ENCODE measurements at places on chromosomes 3 and 15. TPM values are rescaled to one million over a fixed set of nuclear protein-coding genes. Genes with fewer than 3 reads are reported as not detected.

GRCh38 chr3:5811016-5811415, 623.5 kb downstream of the EDEM1 start:
- no peaks in the 10 kb centered on the region for H3K36me3 ChIP-seq
- no peak overlapping the region for H3K4me3 ChIP-seq
- no peaks in the 10 kb centered on the region for H3K4me1 ChIP-seq
- no peaks in the 10 kb centered on the region for H3K27me3 ChIP-seq

DNA sequence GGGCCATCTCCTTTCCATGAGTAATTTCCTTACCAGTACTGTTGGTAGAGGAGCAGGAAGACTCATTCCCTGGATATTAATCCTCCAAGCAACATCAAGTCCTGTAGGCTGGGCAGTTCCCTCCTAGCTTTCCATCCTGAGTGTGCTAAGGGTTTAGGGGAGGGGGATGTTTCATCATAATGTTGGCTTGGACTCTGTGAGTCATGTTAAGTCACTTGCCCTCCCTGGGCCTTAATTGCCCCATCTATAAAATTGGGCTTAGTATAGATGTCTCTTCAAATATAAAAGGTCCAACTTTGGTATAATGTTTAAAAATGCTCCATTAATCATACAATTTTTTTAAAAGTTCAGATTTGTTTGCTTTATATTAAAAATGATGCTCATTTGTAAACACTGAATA, 52.7 kb downstream of the TLE3 start:
- no peaks in the 10 kb centered on the region for H3K27me3 ChIP-seq
- peak; percentile 69 for DNase-seq
- H3K4me3 ChIP-seq: no peak overlapping the region
- peaks cover 26% of the 10 kb centered on the region for H3K36me3 ChIP-seq
- no peaks in the 10 kb centered on the region for H3K4me1 ChIP-seq
- no peak overlapping the region for H3K27ac ChIP-seq

DNA sequence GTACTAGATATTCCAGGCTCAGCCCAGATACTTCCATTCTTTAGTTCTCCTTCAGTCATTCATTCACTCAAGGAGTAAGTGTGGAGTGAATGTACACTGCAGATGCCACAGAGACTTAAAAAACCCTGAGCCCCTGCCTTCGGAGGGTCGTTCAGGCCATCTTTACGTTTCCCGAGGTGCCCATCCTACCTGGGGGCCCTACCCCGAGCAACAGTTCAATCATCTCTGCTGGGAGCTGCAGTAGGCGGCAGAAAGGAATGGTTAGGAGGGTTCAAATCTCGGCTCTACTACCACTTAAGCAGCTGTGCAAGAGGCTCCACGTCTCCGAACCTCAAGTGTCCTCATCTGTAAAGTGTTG, 613 bp downstream of the SEC13 start:
- DNase-seq: no peak
- H3K4me3 ChIP-seq: peak overlapping the region; percentile 91
- H3K4me1 ChIP-seq: peaks cover 10% of the 10 kb centered on the region
- peak overlapping the region; percentile 98 for H3K27ac ChIP-seq

DNA sequence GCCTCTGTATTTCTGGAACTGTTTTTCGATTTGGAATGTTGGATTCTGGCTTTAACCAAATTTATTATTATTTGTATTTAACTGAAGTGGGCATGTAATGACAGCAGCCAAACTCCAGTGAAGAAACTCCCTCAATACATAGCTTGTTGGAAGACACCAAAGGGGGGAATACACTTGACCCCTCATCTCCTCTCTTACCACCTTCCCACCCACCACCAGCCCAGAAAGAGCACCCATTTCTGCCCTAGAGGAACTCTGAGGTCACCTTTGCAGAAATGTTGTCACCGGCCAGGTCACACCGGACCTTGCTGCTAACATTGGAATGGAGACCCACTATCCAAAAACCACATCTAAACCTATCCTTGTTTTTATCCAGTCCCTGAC, 58.6 kb upstream of the CA12 start:
- no peak overlapping the region for H3K4me3 ChIP-seq
- H3K36me3 ChIP-seq: no peaks in the 10 kb centered on the region
- peaks cover 11% of the 10 kb centered on the region for H3K4me1 ChIP-seq
- H3K27ac ChIP-seq: no peak overlapping the region
- no peaks in the 10 kb centered on the region for H3K27me3 ChIP-seq

- H3K27ac ChIP-seq: no peak overlapping the region
- no peak overlapping the region for H3K4me3 ChIP-seq
- H3K36me3 ChIP-seq: no peaks in the 10 kb centered on the region
- H3K27me3 ChIP-seq: no peaks in the 10 kb centered on the region
Measured at GRCh38 chr15:42401544-42402454, 42.5 kb downstream of the CAPN3 start.

LAMB2 gene
- 450 TPM for total RNA-seq

DNA sequence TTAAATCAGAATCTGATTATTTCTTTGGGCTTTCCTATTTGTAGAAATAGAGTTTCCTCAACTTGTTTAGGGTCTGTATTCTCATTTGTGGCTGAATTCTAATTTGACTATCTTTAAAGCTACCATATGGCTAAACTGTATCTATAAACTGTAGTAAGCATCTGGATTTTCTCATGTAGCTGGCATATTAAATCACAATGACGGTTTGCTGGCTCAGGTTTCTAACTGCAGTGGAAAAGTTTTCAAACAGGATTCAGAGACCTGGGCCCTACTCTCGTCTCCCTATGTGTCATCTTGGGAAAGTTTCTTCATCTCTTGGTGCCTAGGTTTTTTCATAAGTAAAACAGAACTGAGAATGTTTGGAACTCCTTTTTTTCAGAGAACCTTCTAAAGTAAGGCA, 68.3 kb downstream of the GALK2 start:
- H3K4me1 ChIP-seq: peaks cover 39% of the 10 kb centered on the region
- DNase-seq: no peak
- H3K27ac ChIP-seq: peak overlapping the region; percentile 49
- no peaks in the 10 kb centered on the region for H3K27me3 ChIP-seq

NR2E3 gene
- under 0.01 TPM for total RNA-seq

SLC38A3 gene
- 0.29 TPM for total RNA-seq

DNA sequence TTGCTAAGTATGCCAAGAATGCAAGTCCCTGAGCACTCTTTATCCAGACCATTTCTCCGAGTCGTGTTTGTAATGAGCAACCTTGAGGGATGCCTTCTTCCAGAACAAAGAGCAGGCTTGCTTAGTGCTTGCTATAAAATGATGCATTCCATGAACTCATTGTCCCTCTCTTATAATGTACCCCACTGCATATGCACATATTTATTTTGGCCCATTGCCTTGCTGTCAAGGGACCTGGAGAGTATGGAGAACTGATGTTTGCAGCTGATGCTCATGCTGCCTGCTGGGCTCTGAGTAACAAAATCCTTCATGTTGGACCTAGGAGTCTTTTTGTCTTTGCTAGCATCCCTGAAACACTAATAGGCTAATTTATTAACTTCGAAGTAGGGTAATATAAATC, 97.8 kb upstream of the AADACL2 start:
- H3K36me3 ChIP-seq: no peaks in the 10 kb centered on the region
- no peak overlapping the region for H3K27ac ChIP-seq
- no peak for DNase-seq
- no peaks in the 10 kb centered on the region for H3K27me3 ChIP-seq
- no peaks in the 10 kb centered on the region for H3K4me1 ChIP-seq

- peaks cover 4% of the 10 kb centered on the region for H3K4me1 ChIP-seq
- no peak for DNase-seq
- H3K36me3 ChIP-seq: peaks cover 16% of the 10 kb centered on the region
- no peaks in the 10 kb centered on the region for H3K27me3 ChIP-seq
- H3K27ac ChIP-seq: no peak overlapping the region
Measured at GRCh38 chr3:134552784-134553183, 66.9 kb downstream of the CEP63 start.

- H3K27ac ChIP-seq: no peak overlapping the region
- H3K4me1 ChIP-seq: peaks cover 30% of the 10 kb centered on the region
- H3K4me3 ChIP-seq: no peak overlapping the region
- peaks cover 16% of the 10 kb centered on the region for H3K36me3 ChIP-seq
- H3K27me3 ChIP-seq: no peaks in the 10 kb centered on the region
- peak; percentile 35 for DNase-seq
Measured at GRCh38 chr3:160444411-160444810, 5.2 kb downstream of the TRIM59 start.

DNA sequence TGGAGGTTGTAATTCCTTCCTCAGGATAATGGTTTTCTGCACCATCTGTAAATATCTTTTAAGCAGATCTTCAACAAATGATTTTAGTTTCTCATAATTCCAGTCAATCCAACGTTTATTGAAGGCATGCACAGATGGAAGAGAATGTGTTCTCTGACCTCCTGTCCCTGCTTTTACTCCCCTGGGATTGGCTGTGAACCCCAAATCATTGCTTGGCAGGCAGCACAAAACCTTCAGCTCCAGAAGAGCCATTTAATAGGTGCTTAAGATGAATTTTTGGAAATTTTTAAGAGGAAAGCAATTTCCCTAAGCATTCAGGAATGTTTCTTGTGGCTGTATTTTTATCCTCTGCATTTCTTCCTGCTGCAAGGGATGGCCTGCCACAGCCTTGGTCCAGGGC, 25.5 kb upstream of the THSD4 start:
- no peak overlapping the region for H3K27ac ChIP-seq
- no peaks in the 10 kb centered on the region for H3K27me3 ChIP-seq
- no peak overlapping the region for H3K4me3 ChIP-seq
- peaks cover 15% of the 10 kb centered on the region for H3K4me1 ChIP-seq

EPHB3 gene
- total RNA-seq: 4.1 TPM

KCNMB3 gene
- 1.8 TPM for total RNA-seq

DNA sequence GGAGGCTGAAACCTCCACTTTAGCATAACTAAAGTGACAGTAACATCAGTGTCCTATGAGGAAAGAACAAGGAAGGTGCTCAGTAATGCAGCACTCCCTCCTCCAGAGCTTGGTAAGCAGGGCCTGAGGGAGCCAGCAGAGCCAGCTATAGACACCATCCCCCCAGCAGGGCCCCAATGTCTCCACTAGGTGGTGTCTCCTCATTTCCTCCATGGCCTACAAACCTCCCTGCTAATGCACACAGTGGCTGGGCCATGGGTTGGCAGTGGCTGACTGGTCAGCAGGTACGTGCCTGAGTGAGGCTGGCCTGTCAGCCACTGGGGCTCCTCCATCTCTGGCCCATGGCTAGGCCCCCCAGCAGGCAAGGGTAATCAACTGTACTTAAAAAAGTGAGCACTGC, 13.6 kb downstream of the MRPS25 start:
- H3K4me3 ChIP-seq: no peak overlapping the region
- DNase-seq: peak; percentile 85
- no peaks in the 10 kb centered on the region for H3K4me1 ChIP-seq
- H3K27me3 ChIP-seq: no peaks in the 10 kb centered on the region

SIDT1 gene
- under 0.01 TPM for total RNA-seq

DNA sequence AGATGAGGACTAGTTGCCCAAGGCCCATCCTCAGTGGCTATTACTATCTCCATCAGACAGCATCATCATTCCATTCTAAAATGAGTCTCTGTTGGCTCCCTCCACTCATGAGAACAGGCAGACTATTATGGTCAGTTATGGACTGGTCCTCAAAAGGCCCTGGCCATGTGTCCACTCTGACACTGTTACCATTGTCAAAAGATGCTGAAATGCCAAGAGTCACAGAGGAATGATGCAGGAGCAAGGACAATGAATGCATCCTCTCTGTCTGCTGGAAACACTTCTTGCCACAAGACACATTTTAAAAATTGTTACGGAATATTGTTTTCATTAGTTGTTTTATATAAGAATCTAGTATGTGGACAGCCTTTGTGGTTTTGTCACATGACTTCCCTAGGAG, 53.3 kb upstream of the STT3B start:
- no peak overlapping the region for H3K4me3 ChIP-seq
- no peaks in the 10 kb centered on the region for H3K4me1 ChIP-seq
- H3K36me3 ChIP-seq: no peaks in the 10 kb centered on the region
- H3K27ac ChIP-seq: no peak overlapping the region

GRCh38 chr15:44029003-44029402, 166.1 kb downstream of the FRMD5 start:
- H3K36me3 ChIP-seq: no peaks in the 10 kb centered on the region
- no peak overlapping the region for H3K27ac ChIP-seq
- DNase-seq: no peak
- peaks cover 24% of the 10 kb centered on the region for H3K4me1 ChIP-seq
- H3K27me3 ChIP-seq: no peaks in the 10 kb centered on the region

CFAP20DC gene
- 2.2 TPM for total RNA-seq

LYZL4 gene
- total RNA-seq: not detected

DNA sequence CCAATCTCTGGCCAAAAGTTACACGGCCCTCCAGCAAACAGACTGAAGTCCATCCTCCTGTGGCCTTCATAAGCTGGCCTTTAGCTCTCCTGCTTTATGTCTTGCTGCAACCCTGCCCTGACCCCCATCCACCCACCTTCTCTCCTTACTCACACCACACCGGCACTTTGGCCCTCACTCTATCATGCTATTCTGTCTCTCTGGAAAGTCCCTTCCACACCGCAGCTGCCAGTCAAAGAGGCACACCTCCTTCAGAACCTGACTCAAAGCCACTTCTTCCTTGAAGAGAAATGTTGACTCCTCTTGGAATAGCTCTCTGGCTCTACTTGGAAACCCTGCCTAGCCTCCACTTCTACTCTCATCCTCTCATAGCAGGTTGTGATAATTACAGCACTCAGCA, 4.5 kb downstream of the GPR156 start:
- peaks cover 24% of the 10 kb centered on the region for H3K27me3 ChIP-seq
- no peak overlapping the region for H3K4me3 ChIP-seq
- no peaks in the 10 kb centered on the region for H3K36me3 ChIP-seq
- no peak for DNase-seq
- H3K27ac ChIP-seq: no peak overlapping the region
- H3K4me1 ChIP-seq: no peaks in the 10 kb centered on the region

NPRL2 gene
- total RNA-seq: 22.1 TPM

NMB gene
- total RNA-seq: 8.5 TPM

CLSTN2 gene
- total RNA-seq: under 0.01 TPM

GRCh38 chr3:187788984-187789857, 44.0 kb upstream of the BCL6 start:
- H3K27me3 ChIP-seq: peaks cover 2% of the 10 kb centered on the region
- no peaks in the 10 kb centered on the region for H3K36me3 ChIP-seq
- H3K4me3 ChIP-seq: no peak overlapping the region
- no peaks in the 10 kb centered on the region for H3K4me1 ChIP-seq

GOLGA8Q gene
- 0.36 TPM for total RNA-seq

GRCh38 chr3:156957715-156958114, 131.6 kb downstream of the LEKR1 start:
- no peaks in the 10 kb centered on the region for H3K4me1 ChIP-seq
- no peak for DNase-seq
- no peak overlapping the region for H3K27ac ChIP-seq

- H3K27ac ChIP-seq: peak overlapping the region; percentile 92
- H3K4me1 ChIP-seq: peaks cover 64% of the 10 kb centered on the region
- no peak overlapping the region for H3K4me3 ChIP-seq
- no peaks in the 10 kb centered on the region for H3K27me3 ChIP-seq
Measured at GRCh38 chr15:101209285-101209845, 42.5 kb downstream of the CHSY1 start.

IQCF5 gene
- total RNA-seq: not detected

DUOXA2 gene
- total RNA-seq: not detected

DNA sequence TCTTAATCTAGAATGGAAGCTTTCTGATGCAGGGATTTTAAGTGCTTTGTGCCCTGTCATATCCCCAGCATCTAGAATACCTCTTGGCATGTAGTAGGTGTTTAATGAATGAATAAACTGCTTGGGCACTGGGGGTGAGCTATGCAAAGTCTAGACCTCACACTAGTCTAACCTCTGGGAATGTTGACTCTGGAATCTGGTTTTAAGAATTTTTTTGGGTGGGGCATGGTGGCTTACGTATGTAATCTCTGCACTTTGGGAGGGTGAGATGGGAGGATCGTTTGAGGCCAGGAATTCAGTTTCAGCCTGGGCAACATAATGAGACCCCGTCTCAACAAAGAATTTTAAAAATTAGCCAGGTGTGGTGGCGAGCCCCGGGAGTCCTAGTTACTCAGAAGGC, 146.3 kb upstream of the RGMA start:
- H3K27me3 ChIP-seq: no peaks in the 10 kb centered on the region
- H3K4me3 ChIP-seq: no peak overlapping the region
- no peaks in the 10 kb centered on the region for H3K4me1 ChIP-seq
- DNase-seq: no peak
- H3K27ac ChIP-seq: no peak overlapping the region
